Endothelial cell (in vitro differentiated cells): ENCODE measurements at places on chromosomes 3 and 15.

- H3K27ac ChIP-seq: no peak overlapping the region
- DNase-seq: no peak
- H3K4me1 ChIP-seq: no peaks in the 10 kb centered on the region
- H3K4me3 ChIP-seq: no peak overlapping the region
- H3K27me3 ChIP-seq: no peaks in the 10 kb centered on the region
Measured at GRCh38 chr15:79724312-79724711, 172.5 kb downstream of the MTHFS start.

DNA sequence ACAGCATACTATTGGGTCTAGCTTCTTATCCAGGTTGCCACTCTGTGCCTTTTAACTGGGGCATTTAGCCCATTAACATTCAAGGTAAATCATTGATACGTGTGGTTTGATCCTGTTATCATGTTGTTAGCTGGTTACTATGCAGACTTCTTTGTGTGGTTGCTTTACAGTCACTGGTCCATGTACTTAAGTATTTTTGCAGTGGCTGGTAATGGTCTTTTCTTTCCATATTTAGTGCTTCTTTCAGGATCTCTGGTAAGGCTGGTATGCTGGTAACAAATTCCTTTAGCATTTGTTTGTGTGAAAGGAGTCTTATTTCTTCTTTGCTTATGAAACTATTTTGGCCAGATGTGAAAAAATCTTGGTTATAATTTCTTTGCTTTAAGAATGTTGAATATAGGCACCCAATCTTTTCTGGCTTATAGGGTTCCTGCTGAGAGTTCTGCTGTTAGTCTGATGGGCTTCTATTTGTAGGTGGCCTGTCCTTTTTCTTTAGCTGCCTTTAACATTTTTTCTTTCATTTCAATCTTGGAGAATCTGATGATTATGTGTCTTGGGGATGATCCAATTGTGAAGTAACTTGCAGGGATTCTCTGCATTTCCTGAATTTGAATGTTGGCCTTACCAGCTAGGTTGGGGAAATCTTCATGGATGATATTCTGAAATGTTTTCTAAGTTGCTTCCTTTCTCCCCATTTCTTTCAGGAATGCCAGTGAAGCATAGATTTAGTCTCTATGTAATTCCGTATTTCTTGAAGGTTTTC lies 39.3 kb downstream of the CCR1 start:
- H3K4me1 ChIP-seq: no peaks in the 10 kb centered on the region
- H3K4me3 ChIP-seq: no peak overlapping the region
- no peak overlapping the region for H3K27ac ChIP-seq
- no peak for DNase-seq
- H3K27me3 ChIP-seq: no peaks in the 10 kb centered on the region

- no peak for DNase-seq
- H3K4me3 ChIP-seq: no peak overlapping the region
- H3K27me3 ChIP-seq: peaks cover 8% of the 10 kb centered on the region
- peaks cover 2% of the 10 kb centered on the region for H3K4me1 ChIP-seq
Measured at GRCh38 chr3:185631508-185632206, 45.6 kb downstream of the SENP2 start.

GRCh38 chr15:78405336-78405924 lies 32.6 kb upstream of the IREB2 start:
- DNase-seq: no peak
- no peaks in the 10 kb centered on the region for H3K36me3 ChIP-seq
- H3K27ac ChIP-seq: no peak overlapping the region
- H3K4me1 ChIP-seq: peaks cover 11% of the 10 kb centered on the region
- no peak overlapping the region for H3K4me3 ChIP-seq

GRCh38 chr3:52707585-52707984 lies 1.7 kb downstream of the SPCS1 start:
- H3K4me1 ChIP-seq: peaks cover 27% of the 10 kb centered on the region
- H3K36me3 ChIP-seq: peaks cover 13% of the 10 kb centered on the region
- no peak overlapping the region for H3K4me3 ChIP-seq
- no peak for DNase-seq

GRCh38 chr15:32851572-32851971 lies 133.8 kb downstream of the GREM1 start:
- H3K4me3 ChIP-seq: no peak overlapping the region
- no peaks in the 10 kb centered on the region for H3K36me3 ChIP-seq
- DNase-seq: no peak
- H3K4me1 ChIP-seq: no peaks in the 10 kb centered on the region
- H3K27ac ChIP-seq: no peak overlapping the region

DNA sequence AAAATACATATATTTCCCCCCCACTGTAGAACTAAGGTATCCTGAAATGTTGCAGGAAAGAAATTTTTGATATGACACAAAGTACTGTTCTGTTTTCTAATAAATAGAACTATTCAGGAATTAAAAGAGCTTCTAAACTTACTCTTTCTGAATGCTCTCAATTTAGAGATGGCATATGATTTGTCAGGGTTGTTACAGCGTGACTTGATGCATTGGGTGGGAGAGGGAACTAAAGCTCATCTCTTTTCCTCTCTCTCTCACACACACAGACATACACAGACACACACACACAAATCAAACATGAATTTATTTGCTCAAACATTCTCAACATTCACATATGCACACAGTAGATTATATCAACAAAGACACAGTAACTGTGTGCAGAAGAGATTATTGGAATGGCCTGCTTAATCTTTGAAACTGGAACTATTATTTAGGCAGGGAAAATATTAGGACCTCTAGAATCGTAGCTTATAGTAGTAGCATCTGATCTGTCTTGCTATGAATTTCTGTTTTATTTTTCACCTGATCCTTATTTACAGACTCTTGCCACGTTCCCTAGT lies 807.4 kb upstream of the GBE1 start:
- H3K27me3 ChIP-seq: no peaks in the 10 kb centered on the region
- H3K4me1 ChIP-seq: no peaks in the 10 kb centered on the region
- no peak overlapping the region for H3K4me3 ChIP-seq
- DNase-seq: no peak
- no peak overlapping the region for H3K27ac ChIP-seq
- H3K36me3 ChIP-seq: no peaks in the 10 kb centered on the region

DNA sequence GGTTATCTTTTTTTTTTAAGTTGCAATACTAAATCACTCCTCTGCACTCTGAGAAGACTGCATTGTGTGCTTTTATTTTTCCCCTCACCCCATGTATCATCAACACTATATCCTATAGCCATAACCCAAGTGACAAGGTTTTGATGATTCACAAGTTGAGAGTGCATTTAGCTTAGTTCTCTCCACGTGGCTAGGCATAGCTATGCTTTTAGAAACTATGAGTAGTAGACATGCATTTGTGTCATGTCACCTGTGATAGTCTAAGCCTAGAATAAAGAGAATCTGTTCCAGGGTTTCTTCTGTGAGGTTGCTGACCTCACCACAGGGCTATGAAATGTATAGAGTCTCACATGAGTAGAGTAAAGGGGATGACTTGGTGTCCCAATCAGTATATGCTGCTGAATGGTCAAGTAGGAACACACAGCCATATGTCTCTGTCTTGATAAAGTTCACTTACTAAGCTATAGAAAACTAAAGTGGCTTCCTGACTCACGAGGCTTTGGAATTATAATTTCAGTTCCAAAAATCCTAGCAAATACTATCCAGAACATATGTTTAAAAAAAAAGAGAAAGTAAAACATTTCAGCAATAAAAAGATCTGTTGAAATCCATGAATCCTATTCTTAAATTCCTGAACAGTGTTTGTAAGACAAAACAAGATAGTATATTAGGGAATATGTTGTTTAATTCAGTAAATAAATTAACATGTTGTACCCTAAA lies 206.3 kb downstream of the LSAMP start:
- no peak for DNase-seq
- H3K4me3 ChIP-seq: no peak overlapping the region
- no peaks in the 10 kb centered on the region for H3K4me1 ChIP-seq
- no peak overlapping the region for H3K27ac ChIP-seq
- no peaks in the 10 kb centered on the region for H3K36me3 ChIP-seq
- no peaks in the 10 kb centered on the region for H3K27me3 ChIP-seq

DNA sequence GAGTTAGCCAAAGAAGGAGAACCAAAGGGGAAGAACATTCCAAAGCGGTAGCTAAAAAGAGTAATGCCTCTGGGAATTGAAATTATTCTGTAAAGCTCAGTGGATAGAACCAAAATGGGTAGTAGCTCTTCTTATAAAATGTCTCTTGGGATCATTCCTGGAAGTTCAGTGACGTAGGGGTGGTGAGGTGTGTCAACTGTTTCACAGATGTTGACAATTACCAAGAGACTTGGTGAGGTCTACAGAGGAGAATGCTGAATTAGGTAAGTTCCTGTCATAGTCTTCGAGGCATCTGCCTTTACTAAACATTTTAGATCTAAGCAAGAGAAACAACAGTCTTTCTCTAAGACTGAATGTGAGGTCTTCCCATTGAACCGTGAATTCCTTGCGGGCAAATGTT lies 67.8 kb downstream of the TPRG1 start:
- H3K27me3 ChIP-seq: peaks cover 1% of the 10 kb centered on the region
- no peak overlapping the region for H3K4me3 ChIP-seq
- H3K36me3 ChIP-seq: no peaks in the 10 kb centered on the region
- H3K27ac ChIP-seq: no peak overlapping the region

GRCh38 chr3:178369006-178369405 lies 167.2 kb upstream of the KCNMB2 start:
- peaks cover 1% of the 10 kb centered on the region for H3K27me3 ChIP-seq
- no peaks in the 10 kb centered on the region for H3K36me3 ChIP-seq
- H3K4me3 ChIP-seq: no peak overlapping the region
- H3K27ac ChIP-seq: no peak overlapping the region
- DNase-seq: no peak
- no peaks in the 10 kb centered on the region for H3K4me1 ChIP-seq

- H3K4me3 ChIP-seq: no peak overlapping the region
- H3K27ac ChIP-seq: no peak overlapping the region
- no peaks in the 10 kb centered on the region for H3K4me1 ChIP-seq
- H3K27me3 ChIP-seq: no peaks in the 10 kb centered on the region
Measured at GRCh38 chr3:172726380-172726779, 15.5 kb upstream of the NCEH1 start.

GRCh38 chr15:60913900-60914299 lies 315.2 kb downstream of the RORA start:
- H3K36me3 ChIP-seq: no peaks in the 10 kb centered on the region
- H3K27me3 ChIP-seq: peaks cover 5% of the 10 kb centered on the region
- H3K4me3 ChIP-seq: no peak overlapping the region
- peaks cover 30% of the 10 kb centered on the region for H3K4me1 ChIP-seq

- H3K27me3 ChIP-seq: peaks cover 3% of the 10 kb centered on the region
- peak overlapping the region; percentile 86 for H3K27ac ChIP-seq
- no peak overlapping the region for H3K4me3 ChIP-seq
- H3K36me3 ChIP-seq: no peaks in the 10 kb centered on the region
Measured at GRCh38 chr3:71208211-71209095, 375.1 kb downstream of the FOXP1 start.

DNA sequence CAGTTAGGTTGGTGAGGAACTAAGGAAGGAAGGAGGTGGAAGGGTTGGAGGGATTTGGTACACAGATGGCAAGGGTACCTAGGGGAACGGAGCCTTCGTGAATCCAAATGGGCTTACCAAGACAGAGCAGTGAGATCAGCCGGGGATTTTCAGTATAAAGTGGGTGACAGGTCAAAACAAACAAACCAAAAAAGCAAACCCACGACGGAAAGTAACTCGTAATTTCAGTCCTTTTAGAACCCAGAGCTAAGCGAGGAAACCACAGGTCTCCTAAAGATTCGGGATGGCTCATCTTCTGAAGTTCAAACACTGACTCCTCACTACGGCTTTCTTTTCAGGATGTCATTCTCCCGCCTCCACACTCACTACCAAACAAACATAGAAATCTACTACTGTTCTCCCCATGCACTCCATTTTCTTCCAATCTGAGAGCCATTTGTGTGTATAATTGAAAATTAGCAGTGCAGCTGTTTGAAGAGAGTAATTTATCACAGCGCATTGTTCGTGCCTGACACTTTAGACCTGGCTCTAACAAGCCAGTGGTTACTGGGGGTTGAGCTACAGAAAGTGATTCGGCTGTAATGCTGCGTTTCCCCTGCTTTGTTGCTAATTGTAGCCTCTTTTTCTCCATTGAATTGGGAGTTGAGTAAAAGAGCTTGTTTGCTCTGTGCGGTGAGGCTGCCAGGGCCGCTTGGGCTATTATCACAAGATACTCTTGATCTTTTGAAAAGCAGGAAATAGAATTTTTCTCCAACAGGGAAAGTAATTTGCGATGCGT lies 64.7 kb upstream of the CCDC39 start:
- H3K4me1 ChIP-seq: peaks cover 3% of the 10 kb centered on the region
- H3K4me3 ChIP-seq: no peak overlapping the region
- no peak for DNase-seq

GRCh38 chr3:30986551-30986950 lies 92.1 kb upstream of the GADL1 start:
- H3K36me3 ChIP-seq: no peaks in the 10 kb centered on the region
- no peak for DNase-seq
- no peak overlapping the region for H3K4me3 ChIP-seq
- peaks cover 10% of the 10 kb centered on the region for H3K4me1 ChIP-seq
- no peak overlapping the region for H3K27ac ChIP-seq

- no peak overlapping the region for H3K4me3 ChIP-seq
- H3K27ac ChIP-seq: no peak overlapping the region
- no peak for DNase-seq
- no peaks in the 10 kb centered on the region for H3K4me1 ChIP-seq
Measured at GRCh38 chr15:46413799-46414198, 779.0 kb downstream of the SQOR start.

GRCh38 chr3:50600141-50600753 lies 11.3 kb downstream of the CISH start:
- no peaks in the 10 kb centered on the region for H3K4me1 ChIP-seq
- no peak overlapping the region for H3K4me3 ChIP-seq
- H3K27ac ChIP-seq: no peak overlapping the region
- DNase-seq: no peak

GRCh38 chr3:53748512-53749271 lies 97.5 kb downstream of the CHDH start:
- peaks cover 6% of the 10 kb centered on the region for H3K27me3 ChIP-seq
- H3K4me3 ChIP-seq: peak overlapping the region; percentile 74
- H3K4me1 ChIP-seq: peaks cover 7% of the 10 kb centered on the region
- no peak for DNase-seq
- H3K27ac ChIP-seq: no peak overlapping the region

DNA sequence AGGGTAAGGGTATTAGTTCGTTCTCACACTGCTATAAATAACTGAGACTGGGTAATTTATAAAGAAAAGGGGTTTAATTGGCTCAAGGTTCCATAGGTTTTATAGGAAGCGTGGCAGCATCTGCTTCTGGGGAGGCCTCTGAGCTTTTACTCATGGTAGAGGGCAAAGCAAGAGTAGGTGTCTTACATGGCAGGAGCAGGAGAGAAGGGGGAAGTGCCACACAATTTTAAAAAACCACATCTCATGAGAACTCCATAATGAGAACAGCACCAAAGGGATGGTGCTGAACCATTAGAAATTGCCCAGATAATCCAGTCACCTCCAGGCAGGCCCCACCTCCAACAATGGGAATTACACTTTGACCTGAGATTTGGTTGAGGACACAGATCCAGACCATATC lies 12.2 kb downstream of the RNF111 start:
- no peak overlapping the region for H3K4me3 ChIP-seq
- H3K36me3 ChIP-seq: peaks cover 4% of the 10 kb centered on the region
- H3K27ac ChIP-seq: no peak overlapping the region
- DNase-seq: no peak
- H3K4me1 ChIP-seq: peaks cover 27% of the 10 kb centered on the region

- DNase-seq: no peak
- peaks cover 2% of the 10 kb centered on the region for H3K27me3 ChIP-seq
- H3K36me3 ChIP-seq: no peaks in the 10 kb centered on the region
- H3K27ac ChIP-seq: no peak overlapping the region
Measured at GRCh38 chr15:85276921-85277320, 103.5 kb upstream of the AKAP13 start.
